ENCODE measurements at places on chromosomes 12 and 14. TPM values are rescaled to one million over a fixed set of nuclear protein-coding genes. Genes with fewer than 3 reads are reported as not detected.
A peak's percentile ranks its signal among the peaks of the same experiment; 100 is the strongest.

CREBL2 gene
- total RNA-seq = 13.1 TPM

OXA1L gene
- total RNA-seq = 121 TPM

SLC6A15 gene
- total RNA-seq = not detected

OSGEP gene
- 63.3 TPM for total RNA-seq

LRRC74A gene
- total RNA-seq = not detected

P3H3 gene
- 0.72 TPM for total RNA-seq

P2RX2 gene
- total RNA-seq = not detected

TROAP gene
- total RNA-seq = 3.0 TPM

TAS2R9 gene
- not detected for total RNA-seq

ANKRD33 gene
- not detected for total RNA-seq

DNA sequence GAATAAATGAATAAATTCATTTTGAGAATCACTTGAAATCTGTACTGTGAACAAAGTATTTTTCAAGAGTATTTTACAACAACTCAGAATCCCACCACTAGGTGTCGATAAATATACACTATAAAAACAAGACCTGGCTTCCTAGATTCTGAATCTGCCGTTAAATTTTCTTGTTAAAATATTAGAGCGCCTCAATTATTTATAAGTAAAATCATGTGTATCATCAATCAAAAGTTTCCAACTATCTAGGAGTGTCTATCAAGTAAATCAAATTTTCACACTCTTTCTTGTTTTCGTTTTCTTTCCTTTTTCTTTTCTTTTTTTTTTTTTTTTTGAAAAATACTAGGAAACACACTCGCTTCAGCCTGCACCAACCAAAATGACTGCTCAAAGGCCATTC, 179.2 kb upstream of the DCN start:
- peaks cover 3% of the 10 kb centered on the region for H3K27me3 ChIP-seq
- no peaks in the 10 kb centered on the region for H3K4me1 ChIP-seq
- DNase-seq = no peak
- H3K36me3 ChIP-seq = no peaks in the 10 kb centered on the region
- H3K4me3 ChIP-seq = no peak overlapping the region
- H3K27ac ChIP-seq = no peak overlapping the region

- peaks cover 13% of the 10 kb centered on the region for H3K4me1 ChIP-seq
- H3K36me3 ChIP-seq = peaks cover 2% of the 10 kb centered on the region
- H3K27ac ChIP-seq = no peak overlapping the region
Observed at GRCh38 chr14:93050761-93051160, 65.0 kb downstream of the ITPK1 start.

GRCh38 chr12:51661836-51662235, 70.8 kb downstream of the SCN8A start:
- H3K27ac ChIP-seq = no peak overlapping the region
- no peak overlapping the region for H3K4me3 ChIP-seq
- no peak for DNase-seq
- H3K27me3 ChIP-seq = no peaks in the 10 kb centered on the region
- no peaks in the 10 kb centered on the region for H3K36me3 ChIP-seq

DNA sequence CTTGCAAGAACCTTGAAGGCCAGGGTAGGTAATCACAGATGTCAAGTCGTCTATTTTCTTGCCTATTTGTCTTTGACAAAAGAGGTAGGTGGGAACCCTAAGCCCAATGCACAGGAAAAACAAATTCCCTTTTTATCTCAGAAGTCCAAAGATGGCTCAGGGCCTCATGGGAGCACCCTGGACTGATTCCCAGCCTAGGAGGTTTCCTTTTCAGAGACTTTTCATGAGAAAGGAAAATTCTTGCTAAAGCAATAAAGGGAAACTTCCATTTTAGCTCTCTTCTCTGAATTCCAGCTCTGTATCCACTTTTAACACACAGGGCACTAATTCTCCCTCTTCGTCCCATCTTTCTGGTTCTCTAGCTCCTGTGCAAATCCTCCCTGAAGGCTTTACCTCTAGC, 1.2 kb downstream of the ZNF641 start:
- no peaks in the 10 kb centered on the region for H3K27me3 ChIP-seq
- peaks cover 17% of the 10 kb centered on the region for H3K4me1 ChIP-seq
- peaks cover 35% of the 10 kb centered on the region for H3K36me3 ChIP-seq
- no peak for DNase-seq

- H3K36me3 ChIP-seq = no peaks in the 10 kb centered on the region
- DNase-seq = no peak
- no peaks in the 10 kb centered on the region for H3K27me3 ChIP-seq
- H3K4me3 ChIP-seq = no peak overlapping the region
- no peak overlapping the region for H3K27ac ChIP-seq
- H3K4me1 ChIP-seq = no peaks in the 10 kb centered on the region
Observed at GRCh38 chr12:128684352-128684751, 139.4 kb downstream of the SLC15A4 start.

GRCh38 chr12:95182868-95183415, 34.3 kb downstream of the FGD6 start:
- H3K36me3 ChIP-seq = no peaks in the 10 kb centered on the region
- no peak overlapping the region for H3K27ac ChIP-seq
- DNase-seq = no peak
- H3K4me1 ChIP-seq = no peaks in the 10 kb centered on the region
- H3K4me3 ChIP-seq = no peak overlapping the region

- H3K27me3 ChIP-seq = no peaks in the 10 kb centered on the region
- peaks cover 65% of the 10 kb centered on the region for H3K4me1 ChIP-seq
- no peak overlapping the region for H3K4me3 ChIP-seq
Observed at GRCh38 chr12:47207829-47208248, 128.1 kb upstream of the AMIGO2 start.

DNA sequence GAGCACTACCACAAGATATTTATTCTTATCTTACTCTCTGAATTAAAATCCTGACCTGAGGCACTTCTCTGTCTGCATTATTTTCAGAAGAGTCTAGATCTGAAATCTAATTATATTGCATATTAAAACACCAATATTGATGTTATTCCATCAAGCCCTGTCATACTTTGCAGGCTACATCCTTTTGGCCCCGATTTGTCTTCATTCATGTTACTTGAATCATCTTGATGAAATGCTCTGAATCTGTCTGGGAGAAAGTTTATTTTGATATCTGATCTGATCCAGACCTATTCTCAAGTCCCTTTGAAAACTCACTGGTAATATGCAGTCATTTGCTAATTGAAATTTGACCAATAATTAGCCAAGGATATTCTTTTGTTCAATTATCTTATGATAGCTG, 79.9 kb downstream of the BBS10 start:
- no peak overlapping the region for H3K27ac ChIP-seq
- no peaks in the 10 kb centered on the region for H3K36me3 ChIP-seq
- H3K4me3 ChIP-seq = no peak overlapping the region
- DNase-seq = no peak

DNA sequence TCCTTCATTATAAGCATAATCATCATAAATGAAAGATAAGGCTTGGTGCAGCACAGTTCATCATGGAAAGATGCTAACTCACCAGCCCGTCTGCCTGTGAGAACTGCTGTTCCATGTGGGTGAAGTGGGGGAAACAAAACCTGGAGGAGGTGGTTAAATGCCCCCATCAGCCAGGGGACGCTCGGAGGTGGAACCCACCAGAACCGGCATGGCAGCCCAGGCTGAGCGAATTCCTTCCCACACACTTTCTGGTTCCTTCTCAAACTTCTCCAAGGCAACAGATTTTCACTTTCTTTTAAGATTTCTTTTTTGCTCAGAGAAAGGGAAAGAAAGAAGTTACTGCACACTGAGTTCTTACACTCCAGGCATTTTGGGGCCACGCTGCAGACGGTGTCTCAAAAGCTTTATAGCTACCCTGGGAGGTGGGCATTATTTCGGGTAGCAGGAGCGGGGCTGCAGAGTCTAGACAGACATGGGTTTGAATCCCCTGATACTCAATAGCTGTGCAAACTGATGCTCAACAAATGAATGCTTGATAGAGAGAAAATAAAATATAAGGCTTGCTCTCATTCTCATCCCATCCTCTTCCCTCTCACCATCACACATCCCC, 190.7 kb downstream of the BCL11B start:
- DNase-seq = no peak
- no peak overlapping the region for H3K4me3 ChIP-seq
- no peak overlapping the region for H3K27ac ChIP-seq
- H3K36me3 ChIP-seq = no peaks in the 10 kb centered on the region

DNA sequence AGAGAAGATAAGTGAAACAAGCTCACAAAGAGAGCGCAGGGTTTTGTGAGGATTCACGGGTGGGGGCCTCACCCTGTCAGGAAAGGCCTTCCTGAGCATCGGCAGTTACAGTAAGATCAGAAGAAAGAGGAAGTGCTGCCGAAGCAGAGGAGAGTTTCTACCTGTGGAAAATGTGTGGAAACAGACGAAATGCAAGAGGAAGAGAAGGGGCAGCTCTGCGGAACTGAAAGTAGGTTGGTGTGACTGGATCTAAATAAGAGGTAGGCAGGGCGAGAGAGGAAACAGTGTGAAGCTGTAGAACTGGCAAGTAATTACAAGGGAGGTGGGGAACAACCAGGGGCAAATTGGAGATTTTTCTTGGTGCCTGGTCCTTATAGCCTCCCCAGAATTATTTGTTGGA, 2.6 kb downstream of the GPR68 start:
- H3K27me3 ChIP-seq = no peaks in the 10 kb centered on the region
- H3K36me3 ChIP-seq = peaks cover 8% of the 10 kb centered on the region
- no peak for DNase-seq
- H3K4me1 ChIP-seq = peaks cover 78% of the 10 kb centered on the region
- peak overlapping the region; percentile 70 for H3K4me3 ChIP-seq

DNA sequence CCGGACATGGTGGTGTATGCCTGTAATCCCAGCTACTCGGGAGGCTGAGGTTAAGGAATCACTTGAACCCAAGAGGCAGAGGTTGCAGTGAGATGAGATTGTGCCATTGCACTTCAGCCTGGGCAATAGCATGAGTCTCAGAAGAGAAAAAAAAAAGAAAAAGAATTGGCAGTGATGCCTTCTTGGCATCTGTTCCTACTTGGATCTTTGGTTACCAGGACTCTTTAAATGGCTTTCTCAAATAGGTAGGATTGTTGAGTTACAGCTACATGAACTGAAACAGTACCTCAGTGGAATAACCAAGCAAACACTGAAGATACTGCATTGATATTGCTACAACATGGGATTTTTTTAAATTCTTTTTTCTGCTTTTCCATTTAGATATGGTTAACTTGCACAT, 136.8 kb downstream of the SAMD4A start:
- H3K27me3 ChIP-seq = peaks cover 7% of the 10 kb centered on the region
- no peak overlapping the region for H3K4me3 ChIP-seq
- H3K4me1 ChIP-seq = no peaks in the 10 kb centered on the region
- no peaks in the 10 kb centered on the region for H3K36me3 ChIP-seq
- H3K27ac ChIP-seq = no peak overlapping the region

GRCh38 chr12:115885040-115885690, 392.3 kb downstream of the MED13L start:
- no peaks in the 10 kb centered on the region for H3K4me1 ChIP-seq
- no peak for DNase-seq
- H3K27ac ChIP-seq = no peak overlapping the region
- no peak overlapping the region for H3K4me3 ChIP-seq
- H3K36me3 ChIP-seq = no peaks in the 10 kb centered on the region
- H3K27me3 ChIP-seq = no peaks in the 10 kb centered on the region

GRCh38 chr12:112182499-112182898, 57.1 kb downstream of the TRAFD1 start:
- H3K4me3 ChIP-seq = no peak overlapping the region
- DNase-seq = no peak
- H3K4me1 ChIP-seq = no peaks in the 10 kb centered on the region
- H3K36me3 ChIP-seq = peaks cover 54% of the 10 kb centered on the region

- H3K4me1 ChIP-seq = no peaks in the 10 kb centered on the region
- DNase-seq = no peak
- no peak overlapping the region for H3K4me3 ChIP-seq
Observed at GRCh38 chr12:72790273-72790672, 518.1 kb downstream of the TRHDE start.

GRCh38 chr12:124917135-124917840, 2.8 kb upstream of the UBC start:
- peak overlapping the region; percentile 91 for H3K27ac ChIP-seq
- DNase-seq = peak; percentile 97
- H3K4me1 ChIP-seq = peaks cover 74% of the 10 kb centered on the region
- no peaks in the 10 kb centered on the region for H3K27me3 ChIP-seq
- H3K36me3 ChIP-seq = peaks cover 8% of the 10 kb centered on the region

GRCh38 chr12:55681142-55682077, 26.3 kb downstream of the ITGA7 start:
- DNase-seq = no peak
- no peak overlapping the region for H3K27ac ChIP-seq
- no peak overlapping the region for H3K4me3 ChIP-seq
- H3K36me3 ChIP-seq = no peaks in the 10 kb centered on the region

DNA sequence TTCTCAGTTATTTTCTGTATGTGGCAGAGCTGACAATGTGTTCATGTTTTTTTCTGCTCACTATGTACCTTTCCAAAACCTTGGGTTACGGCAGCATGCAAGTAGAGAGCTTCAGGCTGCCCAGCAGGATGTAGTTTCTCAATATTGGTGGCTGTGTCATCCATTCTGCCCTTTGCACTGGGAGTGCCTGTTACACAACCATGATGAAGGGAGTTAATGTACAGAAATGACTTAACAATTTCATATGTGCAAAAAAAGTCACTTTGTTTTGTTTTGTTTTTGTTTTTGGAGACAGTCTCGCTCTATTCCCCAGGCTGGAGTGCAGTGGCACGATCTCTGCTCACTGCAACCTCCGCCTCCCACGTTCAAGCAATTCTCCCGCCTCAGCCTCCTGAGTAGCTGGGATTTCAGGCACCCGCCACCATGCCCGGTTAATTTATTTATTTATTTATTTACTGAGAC, 6.1 kb upstream of the CNIH1 start:
- H3K36me3 ChIP-seq = no peaks in the 10 kb centered on the region
- no peak overlapping the region for H3K27ac ChIP-seq
- no peak for DNase-seq
- no peak overlapping the region for H3K4me3 ChIP-seq
- H3K27me3 ChIP-seq = no peaks in the 10 kb centered on the region

GRCh38 chr14:74945852-74946658, 9.3 kb downstream of the PGF start:
- no peak overlapping the region for H3K4me3 ChIP-seq
- peak; percentile 87 for DNase-seq
- H3K27ac ChIP-seq = no peak overlapping the region

DNA sequence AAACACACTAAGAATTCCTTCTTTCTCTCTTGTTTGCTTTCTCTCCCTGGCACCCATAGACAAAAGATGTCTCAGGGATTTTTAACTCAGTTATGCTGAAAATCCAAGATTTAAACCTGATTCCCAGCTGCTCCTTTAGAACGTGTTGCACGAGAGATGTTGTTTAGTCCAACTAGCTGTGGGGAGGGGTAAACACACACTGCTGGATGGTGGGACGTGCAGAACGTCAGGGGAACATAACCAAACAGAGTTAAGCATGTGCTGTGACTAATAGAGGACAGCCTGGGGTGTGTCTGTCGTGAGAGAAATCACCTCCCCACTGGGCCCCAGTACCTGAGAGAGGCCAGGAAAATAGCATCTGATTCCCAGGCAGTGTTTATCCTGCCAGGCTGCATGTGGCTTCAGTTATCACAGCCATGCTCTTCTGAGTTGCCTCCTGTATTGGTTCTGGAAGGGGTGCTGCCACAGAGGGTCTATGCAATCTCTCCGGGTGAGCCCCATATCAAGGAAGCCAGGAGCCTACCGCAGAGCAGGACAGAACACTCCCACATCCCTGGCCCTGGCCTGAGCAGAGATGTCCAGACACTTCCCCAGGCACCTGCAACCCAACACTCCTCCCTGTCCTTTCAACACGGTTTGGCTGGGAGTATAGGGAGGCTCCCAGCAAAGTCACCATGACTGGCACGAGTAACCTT, 112.7 kb upstream of the EGLN3 start:
- H3K4me1 ChIP-seq = peaks cover 16% of the 10 kb centered on the region
- H3K27me3 ChIP-seq = no peaks in the 10 kb centered on the region
- H3K27ac ChIP-seq = no peak overlapping the region
- no peak for DNase-seq
